ENCODE measurements at places on chromosomes 1 and 21.

DNA sequence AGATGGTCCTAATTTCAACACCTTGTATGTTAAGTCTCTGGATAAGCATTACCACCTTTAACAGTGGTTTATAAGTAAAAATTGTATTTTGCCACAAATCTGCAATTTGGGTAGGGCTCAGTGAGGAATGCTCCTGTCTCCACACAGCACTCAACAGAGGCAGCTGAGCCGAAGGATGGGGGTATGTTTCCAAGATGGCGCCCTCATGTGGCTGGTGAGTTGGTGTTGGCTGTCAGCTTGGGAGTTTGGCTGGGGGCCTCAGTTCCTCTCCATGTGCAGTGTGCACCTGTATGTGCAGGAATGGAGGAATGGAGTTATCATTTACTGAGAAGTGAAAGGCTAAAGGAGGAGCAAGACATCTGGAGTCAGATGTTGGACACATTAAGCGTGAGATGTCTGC is 136.8 kb downstream of the GABPA start:
- DNase-seq, result no peak

DNA sequence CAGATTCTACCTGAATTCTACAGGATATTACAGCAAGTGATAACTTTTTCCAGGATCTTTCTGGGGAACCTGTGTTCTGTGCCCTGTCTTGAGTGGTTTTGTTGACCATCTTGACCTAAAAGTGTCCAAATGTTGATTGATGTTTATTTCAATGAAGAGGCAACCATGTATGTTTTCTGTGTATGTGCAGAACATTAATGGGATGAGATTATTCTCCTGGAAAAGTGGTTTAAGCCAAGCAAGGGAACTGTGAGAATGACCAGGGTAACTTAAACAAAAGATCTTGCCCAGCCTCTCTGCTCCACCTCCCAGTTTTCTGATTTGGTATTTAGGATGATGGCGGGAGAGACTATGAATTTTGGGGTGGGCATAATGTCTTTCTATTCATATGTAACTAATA is 1.0 kb upstream of the SAMD13 start:
- DNase-seq, result no peak

DNA sequence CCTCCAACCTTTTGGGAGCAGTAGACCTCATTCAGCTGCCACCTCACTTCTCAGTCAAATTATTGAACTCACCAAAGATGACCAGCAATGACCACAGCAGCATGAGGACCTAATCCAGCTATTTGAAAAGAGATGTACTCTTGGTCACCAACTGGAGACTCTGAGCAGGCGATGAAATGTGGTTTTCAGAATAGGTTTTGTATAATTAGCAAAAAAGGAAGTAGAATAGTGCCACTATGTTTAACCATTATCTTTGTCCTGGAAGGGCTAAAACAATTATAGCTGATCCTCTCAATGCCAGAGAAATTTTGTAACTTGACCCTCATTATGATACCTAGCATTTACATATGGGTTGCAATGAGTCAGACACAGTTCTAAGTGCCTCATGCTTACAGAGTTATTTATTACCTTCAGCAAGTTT is at the start of gene FCRL2:
Gene FCRL2 (minus strand): TSS at position 162 of the 421 bp plus-strand sequence. CDS start 59 bp downstream, at position 103.
- DNase-seq, result no peak

- DNase-seq, result no peak
These were observed 2.8 kb downstream of the CD58 start for GRCh38 chr1:116567790-116568661.

GRCh38 chr1:5970610-5971273 is 21.5 kb downstream of the NPHP4 start:
- no peak for DNase-seq

GRCh38 chr1:78620666-78621065 is 418 bp downstream of the IFI44L start:
- DNase-seq, result no peak

- DNase-seq, result no peak
These were observed 156.0 kb downstream of the RERE start for GRCh38 chr1:8661185-8662110.

GRCh38 chr1:196142111-196142640 is 466.1 kb downstream of the KCNT2 start:
- no peak for DNase-seq
